ENCODE measurements at places on chromosomes 3 and 15.

DNA sequence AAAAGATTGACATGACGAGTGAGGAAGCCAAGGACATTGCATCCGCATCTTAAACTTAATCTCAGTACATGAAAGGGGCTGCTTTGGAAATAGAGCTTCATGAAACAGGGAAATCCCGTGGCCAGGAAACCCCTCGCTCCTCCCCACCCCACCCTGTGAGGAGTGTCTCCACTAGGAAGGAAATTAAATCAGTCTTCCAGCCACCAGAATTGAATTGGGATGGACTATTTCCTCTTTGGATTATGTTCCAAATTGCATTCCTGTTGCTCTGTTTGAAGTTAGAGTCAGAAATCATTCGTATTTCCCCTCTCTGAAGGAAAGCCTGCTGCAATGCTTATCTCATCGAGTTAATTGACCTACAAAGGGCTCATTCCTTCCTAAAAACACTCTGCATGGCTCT lies 35.8 kb downstream of the CLDN11 start:
- H3K27me3 ChIP-seq = no peaks in the 10 kb centered on the region
- no peak overlapping the region for H3K27ac ChIP-seq
- no peaks in the 10 kb centered on the region for H3K4me1 ChIP-seq
- H3K4me3 ChIP-seq = no peak overlapping the region
- H3K36me3 ChIP-seq = no peaks in the 10 kb centered on the region

GRCh38 chr15:49644364-49644794 lies 23.5 kb downstream of the DTWD1 start:
- no peaks in the 10 kb centered on the region for H3K36me3 ChIP-seq
- no peak overlapping the region for H3K4me3 ChIP-seq
- peak overlapping the region; percentile 52 for H3K27ac ChIP-seq
- peaks cover 9% of the 10 kb centered on the region for H3K4me1 ChIP-seq
- H3K27me3 ChIP-seq = no peaks in the 10 kb centered on the region

GRCh38 chr3:30766522-30766921 lies 127.9 kb downstream of the GADL1 start:
- H3K27ac ChIP-seq = no peak overlapping the region
- no peaks in the 10 kb centered on the region for H3K36me3 ChIP-seq
- no peaks in the 10 kb centered on the region for H3K4me1 ChIP-seq
- DNase-seq = no peak

- H3K4me1 ChIP-seq = no peaks in the 10 kb centered on the region
- H3K27me3 ChIP-seq = no peaks in the 10 kb centered on the region
- H3K36me3 ChIP-seq = no peaks in the 10 kb centered on the region
- no peak overlapping the region for H3K4me3 ChIP-seq
- no peak overlapping the region for H3K27ac ChIP-seq
- no peak for DNase-seq
Observed at GRCh38 chr15:38065721-38066345, 131.4 kb downstream of the TMCO5A start.

DNA sequence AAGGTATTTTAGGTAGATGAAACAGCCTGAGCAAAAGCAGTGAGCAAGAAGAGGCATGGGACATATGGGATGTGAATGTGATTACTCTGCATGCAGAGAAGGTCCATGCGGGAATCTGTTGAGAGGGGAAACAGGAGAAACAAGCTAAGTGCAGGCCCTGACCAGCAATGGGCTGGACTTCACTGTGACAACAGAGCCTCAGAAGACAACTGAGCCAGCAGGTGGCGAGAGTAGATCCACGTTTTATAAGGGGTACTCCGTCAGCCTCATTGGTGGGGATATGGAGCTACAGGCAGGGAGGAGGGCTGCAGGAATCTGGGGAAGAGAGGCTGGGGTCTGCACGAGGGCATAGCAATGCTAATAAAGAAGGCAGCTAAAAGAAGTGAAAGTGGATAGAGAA lies 405.9 kb upstream of the LMCD1 start:
- H3K27me3 ChIP-seq = no peaks in the 10 kb centered on the region
- H3K27ac ChIP-seq = no peak overlapping the region
- no peaks in the 10 kb centered on the region for H3K4me1 ChIP-seq
- no peak overlapping the region for H3K4me3 ChIP-seq
- DNase-seq = no peak

- peak; percentile 92 for DNase-seq
- no peaks in the 10 kb centered on the region for H3K27me3 ChIP-seq
- peaks cover 29% of the 10 kb centered on the region for H3K4me1 ChIP-seq
- peak within 1 kb of the TSS; percentile 85 for H3K4me3 ChIP-seq
Observed at GRCh38 chr3:18424729-18425640, at the start of gene SATB1. Gene SATB1 (minus strand): TSS chr3:18425339. CDS start chr3:18420967, 4,372 bp downstream.

DNA sequence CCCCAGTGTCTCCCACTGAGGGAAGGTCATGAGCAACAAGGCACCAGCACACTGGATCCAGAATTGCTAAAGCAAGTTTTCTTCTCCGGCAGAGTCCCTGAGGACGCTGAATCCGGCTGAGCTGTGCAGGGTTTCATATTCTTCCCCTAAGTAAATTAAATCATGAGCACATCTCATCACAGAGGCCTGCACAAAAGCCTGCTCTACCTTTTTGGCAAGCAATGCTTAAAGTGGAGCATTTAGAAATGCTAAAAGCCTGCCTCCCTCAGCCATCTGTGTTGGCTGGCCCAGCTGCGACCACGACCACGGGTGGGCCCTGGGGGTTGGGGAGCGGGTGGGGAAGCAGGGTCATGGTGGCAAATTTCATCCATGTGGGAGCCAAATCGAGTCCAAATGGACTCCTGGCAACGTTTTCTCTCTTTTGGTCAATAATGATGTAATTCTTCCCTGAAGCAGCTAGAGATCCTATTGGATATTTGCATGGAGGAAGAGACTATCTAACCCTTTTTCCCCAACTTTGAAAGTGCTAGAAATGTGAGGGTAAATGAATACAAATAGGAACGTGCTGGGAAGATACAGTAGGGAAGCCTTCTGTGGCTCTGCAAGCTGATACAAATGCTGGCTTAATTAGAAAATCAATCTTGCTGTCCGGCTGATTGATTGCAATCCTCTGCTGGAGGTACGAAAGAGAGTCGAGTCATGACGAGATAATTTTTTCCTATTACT lies 532.8 kb upstream of the TBL1XR1 start:
- H3K4me3 ChIP-seq = no peak overlapping the region
- H3K4me1 ChIP-seq = no peaks in the 10 kb centered on the region
- no peaks in the 10 kb centered on the region for H3K27me3 ChIP-seq
- DNase-seq = peak; percentile 77
- no peaks in the 10 kb centered on the region for H3K36me3 ChIP-seq
- H3K27ac ChIP-seq = peak overlapping the region; percentile 58

GRCh38 chr3:67875338-67875737 lies 220.9 kb upstream of the SUCLG2 start:
- DNase-seq = no peak
- H3K4me1 ChIP-seq = no peaks in the 10 kb centered on the region
- no peaks in the 10 kb centered on the region for H3K36me3 ChIP-seq

DNA sequence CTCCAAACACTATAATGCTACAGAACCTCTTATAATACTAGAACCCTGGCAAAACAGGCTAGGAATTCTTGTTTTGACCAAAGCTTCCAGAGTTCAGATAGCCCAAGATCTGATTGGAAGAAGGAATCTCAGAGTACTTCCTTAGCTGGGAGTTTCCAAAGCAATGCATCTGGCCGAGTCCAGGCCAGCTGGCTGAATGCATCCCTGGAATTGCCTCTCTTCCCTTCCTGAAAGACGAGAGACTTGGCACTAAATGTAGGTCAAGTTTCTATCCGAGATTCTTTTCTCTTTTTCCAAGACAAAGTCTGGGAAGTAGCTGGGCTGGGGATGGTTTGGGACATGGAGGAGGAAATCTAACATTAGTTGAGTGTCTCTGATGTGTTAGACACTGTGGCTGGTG lies 68.7 kb upstream of the ADPGK start:
- DNase-seq = no peak
- no peak overlapping the region for H3K27ac ChIP-seq
- H3K27me3 ChIP-seq = no peaks in the 10 kb centered on the region
- no peaks in the 10 kb centered on the region for H3K4me1 ChIP-seq
- no peaks in the 10 kb centered on the region for H3K36me3 ChIP-seq

GRCh38 chr15:60932051-60932915 lies 296.8 kb downstream of the RORA start:
- no peaks in the 10 kb centered on the region for H3K36me3 ChIP-seq
- DNase-seq = no peak
- no peak overlapping the region for H3K4me3 ChIP-seq
- H3K4me1 ChIP-seq = peaks cover 62% of the 10 kb centered on the region
- H3K27ac ChIP-seq = no peak overlapping the region

- no peak overlapping the region for H3K4me3 ChIP-seq
- no peak for DNase-seq
- H3K36me3 ChIP-seq = no peaks in the 10 kb centered on the region
- H3K27ac ChIP-seq = no peak overlapping the region
- no peaks in the 10 kb centered on the region for H3K4me1 ChIP-seq
Observed at GRCh38 chr3:59607656-59608055, 557.8 kb upstream of the CFAP20DC start.

- DNase-seq = no peak
- no peaks in the 10 kb centered on the region for H3K27me3 ChIP-seq
Observed at GRCh38 chr3:48931944-48932580, 13.4 kb downstream of the ARIH2 start.

- no peak overlapping the region for H3K27ac ChIP-seq
- H3K4me3 ChIP-seq = no peak overlapping the region
- H3K36me3 ChIP-seq = no peaks in the 10 kb centered on the region
- no peaks in the 10 kb centered on the region for H3K4me1 ChIP-seq
- H3K27me3 ChIP-seq = no peaks in the 10 kb centered on the region
Observed at GRCh38 chr3:104547031-104547430, 819.7 kb upstream of the ALCAM start.

DNA sequence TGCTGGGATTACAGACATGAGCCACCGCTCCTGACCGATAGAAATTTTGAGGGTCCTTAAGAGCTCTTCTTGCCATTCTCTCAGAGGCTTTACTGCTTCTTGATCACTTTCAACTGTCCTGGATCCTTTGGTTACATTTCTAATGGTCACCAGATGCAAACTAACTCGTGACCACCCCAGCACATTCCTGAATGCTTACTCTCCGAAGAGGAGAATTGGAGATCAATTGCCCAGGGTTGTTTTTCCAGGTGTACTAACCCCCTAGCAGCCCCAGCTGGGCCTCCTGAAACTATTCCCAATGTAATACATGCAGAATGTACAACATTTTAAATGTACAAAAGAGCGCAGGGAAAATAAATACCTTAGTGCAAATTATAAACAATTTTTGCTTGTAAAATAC lies 65.1 kb upstream of the TBL1XR1 start:
- no peaks in the 10 kb centered on the region for H3K36me3 ChIP-seq
- no peak overlapping the region for H3K4me3 ChIP-seq
- H3K4me1 ChIP-seq = peaks cover 7% of the 10 kb centered on the region
- no peak for DNase-seq

DNA sequence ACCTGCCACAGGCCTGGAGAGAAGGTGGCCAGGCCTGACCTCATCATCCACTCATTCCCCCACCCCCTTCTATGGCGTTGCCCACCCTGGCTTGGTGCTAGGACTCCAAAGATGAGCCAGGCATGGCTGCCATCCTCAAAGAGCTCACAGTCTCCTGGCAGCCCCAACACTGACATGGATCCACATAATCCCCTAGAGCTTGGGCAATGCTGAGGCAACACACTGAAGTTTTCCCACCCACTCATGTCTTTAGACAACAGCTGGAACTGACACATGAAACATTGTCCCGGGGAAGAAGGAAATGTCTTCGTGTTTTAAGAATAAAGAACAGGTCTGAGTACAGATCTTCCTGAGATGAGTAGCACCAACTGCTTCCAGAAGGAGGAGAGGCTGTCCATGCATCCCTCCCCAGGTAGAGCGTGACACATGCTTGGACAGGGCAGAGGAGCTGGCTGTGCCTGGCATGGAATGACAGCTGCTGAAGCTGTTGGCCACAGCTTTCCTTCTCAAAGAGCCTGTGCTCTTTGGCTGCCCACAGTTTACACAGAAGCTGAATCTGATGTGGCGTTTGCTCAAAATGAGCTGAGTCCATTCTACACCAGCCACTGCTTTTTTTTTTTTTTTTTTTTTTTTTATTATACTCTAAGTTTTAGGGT lies 70.1 kb downstream of the HOMER2 start:
- H3K27ac ChIP-seq = no peak overlapping the region
- DNase-seq = no peak
- H3K4me3 ChIP-seq = no peak overlapping the region
- H3K4me1 ChIP-seq = no peaks in the 10 kb centered on the region

DNA sequence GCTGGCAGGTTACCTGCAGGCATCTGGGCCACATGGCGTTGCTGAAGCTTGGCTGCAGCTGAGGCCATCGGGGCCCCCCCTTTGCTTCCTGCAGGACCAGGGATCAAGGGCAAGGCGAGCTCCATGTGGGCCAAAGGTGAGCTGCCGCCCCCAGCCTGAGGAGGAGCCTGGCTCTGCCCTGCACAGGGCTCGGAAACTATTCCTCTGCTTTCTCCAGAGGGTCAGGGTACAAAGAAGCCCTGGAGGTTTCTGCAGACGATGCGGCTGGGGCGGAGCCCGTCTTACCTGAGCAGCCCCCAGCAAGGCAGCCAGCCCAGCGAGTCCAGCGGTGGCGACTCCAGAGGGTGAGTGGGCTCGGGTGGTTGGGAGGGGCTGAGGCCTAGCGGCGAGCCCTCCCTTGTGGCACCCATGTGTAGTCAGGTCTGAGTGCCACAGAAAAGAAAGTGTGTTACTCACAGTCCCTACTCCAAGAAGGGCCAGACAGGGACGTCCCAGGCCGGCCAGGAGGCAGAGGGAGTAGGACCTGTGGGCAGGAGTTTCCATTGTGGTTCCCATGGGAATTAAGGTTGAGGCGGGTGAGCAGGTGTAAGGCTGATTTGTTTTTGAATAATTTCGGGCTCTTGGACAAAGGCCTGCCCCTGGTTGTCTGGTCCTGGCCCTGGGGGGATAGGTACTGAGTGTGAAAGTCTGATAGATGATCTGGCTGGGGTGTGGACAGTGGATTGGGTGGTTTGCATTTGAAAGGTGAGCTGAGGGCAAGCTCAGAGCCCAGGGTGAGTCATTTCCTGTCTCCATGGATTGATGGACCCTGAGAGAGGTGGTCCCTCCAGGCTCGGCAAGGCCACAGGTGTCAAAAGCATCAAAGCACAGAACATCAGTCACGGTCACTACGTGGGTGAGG lies 25.4 kb downstream of the CFAP100 start:
- DNase-seq = peak; percentile 51
- no peak overlapping the region for H3K27ac ChIP-seq
- no peak overlapping the region for H3K4me3 ChIP-seq
- H3K36me3 ChIP-seq = no peaks in the 10 kb centered on the region
- no peaks in the 10 kb centered on the region for H3K4me1 ChIP-seq

- no peak overlapping the region for H3K27ac ChIP-seq
- no peak for DNase-seq
- H3K4me1 ChIP-seq = no peaks in the 10 kb centered on the region
- no peaks in the 10 kb centered on the region for H3K27me3 ChIP-seq
Observed at GRCh38 chr15:92747047-92747446, 91.5 kb upstream of the FAM174B start.

DNA sequence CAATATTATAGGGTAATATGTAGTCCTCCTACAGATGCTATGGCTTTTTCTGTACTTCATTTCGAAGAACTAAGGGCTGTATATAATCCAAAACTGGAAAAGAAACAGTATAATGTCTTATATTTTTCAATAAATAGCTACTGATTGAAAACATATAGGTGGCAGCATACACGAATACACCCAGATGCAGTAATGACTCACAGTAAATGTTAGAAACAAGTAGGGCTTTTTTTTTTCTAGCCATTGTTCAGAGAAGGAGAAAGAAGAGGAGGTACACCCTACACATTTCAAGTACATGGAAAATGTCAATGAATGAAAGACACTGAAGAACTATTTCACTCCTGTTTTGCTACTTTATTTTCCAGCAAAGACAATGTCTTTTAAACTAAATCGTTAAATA lies 9.4 kb downstream of the DAZL start:
- no peak for DNase-seq
- H3K36me3 ChIP-seq = no peaks in the 10 kb centered on the region
- no peaks in the 10 kb centered on the region for H3K27me3 ChIP-seq
- H3K4me3 ChIP-seq = no peak overlapping the region
- H3K4me1 ChIP-seq = no peaks in the 10 kb centered on the region
- no peak overlapping the region for H3K27ac ChIP-seq

GRCh38 chr3:75886971-75887526 lies 101.7 kb upstream of the ZNF717 start:
- DNase-seq = no peak
- H3K27me3 ChIP-seq = no peaks in the 10 kb centered on the region
